C1 segment of cervical spinal cord (tissue), 14 donors: ENCODE measurements at places on chromosomes 5 and 9.

DNA sequence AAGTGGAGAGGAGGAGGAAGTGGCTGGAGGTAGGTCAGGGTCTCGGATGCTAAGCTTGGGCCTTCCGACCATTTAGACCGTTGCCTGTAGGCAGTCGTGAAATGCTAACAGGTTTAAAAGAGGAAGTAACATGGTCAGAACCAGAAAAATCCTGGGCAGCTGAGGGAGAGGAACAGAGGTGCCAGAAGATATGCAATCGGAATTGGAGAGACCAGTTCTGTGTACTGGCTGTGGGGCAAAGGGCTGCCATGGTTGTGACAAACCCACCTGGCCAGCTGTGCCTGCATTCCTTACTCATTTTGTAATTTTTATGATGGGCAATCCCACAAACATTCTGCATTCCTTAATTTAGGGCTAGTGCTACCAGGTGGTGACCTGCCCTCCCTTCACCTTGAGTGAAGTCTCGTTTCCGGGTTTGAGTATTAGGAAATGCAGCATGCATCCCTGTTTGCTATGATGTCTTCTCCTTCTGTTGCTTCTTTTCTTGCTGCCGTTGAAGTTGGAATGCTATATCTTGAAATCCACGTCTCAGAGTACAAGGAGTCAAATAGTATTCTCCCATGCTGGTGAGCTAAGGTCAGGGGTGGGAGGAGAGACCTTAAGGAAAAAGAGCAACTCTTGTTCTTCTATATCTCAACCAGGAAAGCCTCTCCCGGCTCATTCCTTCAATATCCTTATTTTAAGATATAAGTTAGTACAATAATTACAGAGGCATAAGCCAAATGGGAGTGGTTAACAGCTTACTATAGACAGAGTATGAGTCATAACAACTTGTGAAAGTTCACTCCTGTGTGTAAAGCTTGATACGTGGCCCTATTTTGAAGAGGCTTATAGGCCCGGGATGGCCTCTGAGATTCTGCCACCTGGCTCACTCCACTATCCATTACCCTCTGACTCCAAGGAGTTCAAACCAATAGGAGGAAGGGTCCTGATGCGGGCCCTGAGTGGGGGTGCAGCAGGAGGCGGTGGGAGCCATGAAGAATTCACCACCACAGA lies 37.0 kb downstream of the B4GALT1 start:
- DNase-seq: no peak

DNA sequence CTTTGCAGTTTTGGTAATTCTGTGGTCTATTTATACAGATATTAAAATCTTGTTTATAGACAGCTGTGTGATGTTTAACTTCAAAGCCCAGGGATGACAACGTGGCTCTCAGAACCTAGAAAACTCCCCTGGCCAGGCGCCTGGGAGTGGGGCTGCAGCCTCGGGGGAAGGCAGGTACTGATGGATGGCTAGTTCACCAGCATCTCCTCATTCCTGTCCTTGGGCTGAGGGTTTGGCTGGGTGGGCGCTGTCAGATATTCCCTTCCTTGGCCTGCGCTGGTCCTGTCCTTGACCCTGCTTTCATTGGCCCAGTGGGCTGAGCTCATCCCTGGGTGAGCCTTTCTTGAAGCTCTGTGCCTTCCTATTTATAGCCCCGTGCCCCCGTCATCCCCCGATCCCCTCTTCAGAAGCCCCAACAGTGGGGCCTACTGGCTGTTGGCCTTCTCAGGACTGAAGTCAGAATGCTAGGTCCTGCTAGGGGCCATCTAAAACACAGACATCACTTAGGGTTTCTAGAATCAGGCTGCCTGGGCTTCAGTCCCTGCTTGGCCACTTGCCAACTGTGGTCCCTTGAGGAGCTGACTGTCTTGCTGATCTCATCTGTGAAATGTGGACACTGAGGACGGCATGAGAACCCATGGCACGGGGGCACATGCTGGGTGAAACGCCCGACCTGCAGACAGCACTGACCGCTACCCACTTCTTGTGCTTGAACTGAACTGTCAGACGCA lies 20.9 kb downstream of the SH3GLB2 start:
- peak; percentile 32 for DNase-seq

GRCh38 chr5:179866241-179867078 lies 7.8 kb upstream of the MRNIP start:
- no peak for DNase-seq

DNA sequence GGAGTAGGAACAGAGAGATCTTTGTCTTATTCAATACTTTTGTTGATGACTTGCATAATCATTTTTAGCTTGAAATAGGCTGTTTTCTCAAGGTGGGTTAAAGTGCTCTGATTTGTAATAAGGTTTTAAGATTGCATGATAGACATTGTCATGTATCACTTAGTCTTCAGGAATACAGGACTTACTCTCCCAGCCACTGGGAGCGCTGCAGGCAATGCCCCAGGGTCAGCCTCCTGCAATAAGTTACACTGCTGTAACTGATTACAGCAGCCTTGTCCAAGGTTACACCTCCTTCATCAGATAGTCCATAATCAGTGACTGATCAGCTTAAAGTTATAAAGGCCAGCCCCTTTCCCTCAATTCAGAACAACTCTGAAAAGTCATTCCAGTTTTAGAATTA lies 218.6 kb downstream of the ESM1 start:
- DNase-seq: no peak

DNA sequence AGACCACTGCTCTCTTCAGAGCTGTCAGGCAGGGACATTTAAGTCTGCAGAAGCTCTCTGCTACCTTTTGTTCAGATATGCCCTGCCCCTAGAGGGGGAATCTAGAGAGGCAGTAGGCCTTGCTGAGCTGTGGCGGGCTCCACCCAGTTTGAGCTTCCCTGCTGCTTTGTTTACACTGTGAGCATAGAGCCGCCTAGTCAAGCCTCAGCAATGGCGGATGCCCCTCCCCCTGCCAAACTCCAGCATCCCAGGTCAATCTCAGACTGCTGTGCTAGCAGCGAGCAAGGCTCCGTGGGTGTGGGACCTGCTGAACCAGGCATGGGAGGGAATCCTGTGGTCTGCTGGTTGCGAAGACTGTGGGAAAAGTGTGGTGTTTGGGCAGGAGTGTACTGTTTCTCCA lies 59.9 kb downstream of the CAVIN4 start:
- no peak for DNase-seq

GRCh38 chr5:6995115-6995514 lies 281.9 kb downstream of the TENT4A start:
- no peak for DNase-seq

- DNase-seq: no peak
Measured at GRCh38 chr9:38292480-38292879, 100.0 kb upstream of the ALDH1B1 start.

DNA sequence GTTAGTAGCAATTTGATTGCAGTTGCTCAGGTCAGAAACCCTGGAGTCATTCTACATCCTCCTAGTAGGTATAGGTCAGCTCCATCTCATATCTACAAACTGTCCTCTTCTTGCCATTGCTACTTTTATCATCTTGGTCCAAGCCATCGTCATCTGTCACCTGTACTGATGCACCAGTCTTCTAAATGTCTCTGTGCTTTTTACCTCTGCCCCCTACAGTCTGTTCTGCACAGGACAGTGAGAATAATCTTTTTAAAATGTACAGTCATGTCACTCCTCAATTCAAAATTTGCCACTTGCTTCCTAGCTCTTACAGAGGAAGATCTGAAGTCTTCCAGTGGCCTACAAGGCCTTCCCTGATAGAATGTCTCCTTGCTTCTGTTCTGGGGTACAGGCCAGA lies 6.8 kb downstream of the NNT start:
- DNase-seq: no peak

DNA sequence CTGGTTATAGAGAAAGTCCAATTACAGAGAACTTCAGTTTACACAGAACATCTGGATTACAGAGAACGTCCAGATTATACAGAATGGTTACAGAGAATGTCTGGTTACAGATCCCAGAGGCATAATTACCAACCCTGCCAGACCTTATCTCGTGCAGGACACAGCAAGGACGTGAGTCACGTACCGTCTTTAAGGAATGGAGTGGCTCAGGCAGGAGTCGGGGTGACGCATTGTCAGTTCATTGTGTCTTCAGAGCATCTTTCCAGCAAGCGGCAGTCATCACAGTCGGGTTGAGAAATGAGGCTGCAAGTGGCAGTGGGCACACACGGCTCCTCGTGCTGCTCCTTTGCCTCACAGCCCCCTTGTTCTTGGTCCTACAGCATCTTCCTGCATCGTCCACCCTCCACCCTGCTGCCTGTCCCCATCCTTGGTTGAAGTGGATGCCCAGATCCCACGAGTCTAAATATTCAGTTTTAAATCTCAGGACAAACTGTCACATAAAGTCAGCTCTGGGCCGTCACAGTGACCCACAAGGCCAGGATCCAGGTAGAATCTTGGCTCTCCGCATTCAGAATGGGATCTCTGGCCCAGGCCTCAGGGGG lies 30.0 kb upstream of the SLC6A19 start:
- no peak for DNase-seq

DNA sequence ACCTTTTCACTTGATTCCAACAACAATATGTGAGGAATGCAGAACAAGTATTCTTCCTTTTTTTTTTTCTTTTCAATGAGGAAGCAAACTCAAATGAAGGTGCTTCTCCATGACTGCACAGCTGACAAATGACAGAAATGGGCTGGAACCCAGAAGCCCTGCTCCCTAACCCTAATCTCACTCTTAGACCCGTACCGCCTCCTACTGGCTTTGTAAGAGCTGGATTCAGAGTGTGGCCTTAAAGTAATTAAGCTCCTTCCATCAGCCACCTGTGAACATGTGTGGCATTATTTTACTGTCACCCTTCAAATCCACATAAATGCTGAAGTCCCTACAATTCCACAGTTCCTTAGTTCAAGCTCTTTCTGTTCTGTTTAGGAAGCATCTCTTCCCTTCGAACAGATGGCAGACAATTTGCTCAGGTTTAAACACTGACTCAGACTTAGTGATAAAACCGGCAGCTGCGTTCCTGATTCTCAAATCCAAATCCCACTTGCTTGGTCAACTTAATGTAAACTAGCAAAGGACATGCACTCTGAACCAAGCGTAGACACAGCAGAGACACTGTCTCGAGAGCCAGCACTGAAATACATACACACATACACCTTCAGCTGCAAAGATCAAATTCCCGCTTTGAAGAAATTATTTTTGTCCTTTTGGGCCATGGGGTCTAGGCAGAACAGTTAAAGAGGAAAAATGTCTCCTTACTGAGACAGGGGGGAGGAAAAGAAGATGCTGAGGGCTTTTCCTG lies 316.7 kb upstream of the TLE4 start:
- no peak for DNase-seq

- DNase-seq: no peak
Measured at GRCh38 chr5:88724201-88724600, 158.8 kb downstream of the MEF2C start.

- peak; percentile 89 for DNase-seq
Measured at GRCh38 chr9:129496473-129497004, 124.4 kb downstream of the C9orf50 start.

- DNase-seq: no peak
Measured at GRCh38 chr9:81591791-81592190, 97.6 kb downstream of the TLE1 start.

DNA sequence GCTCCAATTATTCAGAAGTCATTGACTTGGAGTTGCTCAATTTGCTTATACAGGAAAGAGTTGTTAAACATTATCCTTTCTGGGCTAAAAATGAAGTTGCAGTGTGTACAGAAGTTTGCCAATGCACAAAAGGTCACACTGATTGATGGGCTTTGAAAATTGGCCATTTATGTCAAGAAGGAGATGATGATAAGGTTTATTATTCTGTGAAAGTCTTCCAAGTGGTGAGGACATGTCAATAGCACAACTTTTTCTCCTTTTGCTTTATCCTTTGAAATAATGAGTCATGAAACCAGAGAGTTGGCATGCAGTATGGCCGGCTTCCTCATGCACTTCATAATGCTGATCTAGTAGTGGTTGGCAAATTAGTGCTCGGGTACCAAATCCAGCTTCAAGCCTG lies 848.5 kb upstream of the WWC1 start:
- DNase-seq: no peak

DNA sequence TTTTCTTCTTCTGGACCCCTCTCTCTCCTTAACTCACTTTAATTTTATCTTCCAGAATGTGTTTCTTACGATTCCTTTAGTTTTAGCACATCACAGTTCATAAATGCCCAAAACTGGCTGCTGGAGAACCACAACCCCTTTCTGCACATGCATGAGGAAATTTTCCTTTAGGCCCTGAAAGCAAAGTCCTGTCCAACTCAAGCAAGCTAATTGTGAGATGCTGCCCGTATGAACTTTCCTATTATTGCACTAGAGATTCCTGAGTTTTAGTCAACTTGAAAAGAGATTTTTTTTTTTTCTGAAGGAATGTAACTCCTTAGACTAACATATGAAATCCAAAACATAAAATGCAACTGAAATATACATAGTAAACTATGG lies 52.1 kb upstream of the DAB2 start:
- no peak for DNase-seq

GRCh38 chr5:94545870-94546625 lies 72.4 kb downstream of the KIAA0825 start:
- no peak for DNase-seq

DNA sequence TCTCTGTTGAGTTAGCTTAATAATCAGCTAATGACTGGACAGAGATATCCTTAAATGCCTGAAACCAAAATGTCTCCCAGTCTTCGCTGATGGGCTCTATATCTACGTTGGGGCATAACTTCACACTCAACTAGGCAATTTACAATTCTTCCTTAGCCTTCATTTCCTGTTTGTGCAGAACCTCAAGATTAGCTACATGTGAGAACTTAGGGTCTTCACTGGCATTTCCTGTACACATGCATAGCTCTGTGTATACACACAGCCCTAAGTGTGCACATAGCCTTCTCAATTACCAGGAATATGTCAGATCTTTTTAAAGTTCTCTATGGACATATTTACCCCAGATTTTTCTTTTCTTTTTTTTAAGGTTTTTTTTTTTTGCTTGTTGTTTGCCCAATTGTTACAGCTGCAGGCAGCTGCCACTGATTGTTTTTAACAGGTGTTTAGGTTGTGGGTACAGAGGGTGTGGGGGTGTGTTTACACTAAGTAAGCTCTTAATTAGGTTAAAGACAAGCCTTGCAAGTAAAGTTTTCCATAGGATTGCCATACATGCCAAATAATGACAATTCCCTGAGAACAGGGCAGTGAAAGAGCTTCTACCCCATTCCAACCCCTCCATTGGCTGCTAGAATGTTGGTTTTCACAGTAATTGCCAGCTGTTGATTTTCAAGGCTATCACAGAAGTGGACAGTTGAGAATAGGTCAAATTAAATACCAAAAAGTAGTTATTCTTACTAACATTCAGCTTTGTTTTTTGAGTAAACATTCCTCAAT lies 441.0 kb downstream of the TLE4 start:
- no peak for DNase-seq

GRCh38 chr5:64612344-64612961 lies 77.8 kb upstream of the SHISAL2B start:
- no peak for DNase-seq

GRCh38 chr9:20044686-20045085 lies 255.8 kb upstream of the SLC24A2 start:
- DNase-seq: no peak

- no peak for DNase-seq
Measured at GRCh38 chr9:70405808-70406433, 8.5 kb downstream of the KLF9 start.

- no peak for DNase-seq
Measured at GRCh38 chr5:181189363-181189961, 15.5 kb downstream of the TRIM7 start.
